Right ventricle myocardium inferior (tissue), 1 donor: ENCODE measurements at places on chromosomes 3 and 15.

GRCh38 chr3:183584246-183584913 lies 28.9 kb upstream of the KLHL6 start:
- peak; percentile 74 for DNase-seq

DNA sequence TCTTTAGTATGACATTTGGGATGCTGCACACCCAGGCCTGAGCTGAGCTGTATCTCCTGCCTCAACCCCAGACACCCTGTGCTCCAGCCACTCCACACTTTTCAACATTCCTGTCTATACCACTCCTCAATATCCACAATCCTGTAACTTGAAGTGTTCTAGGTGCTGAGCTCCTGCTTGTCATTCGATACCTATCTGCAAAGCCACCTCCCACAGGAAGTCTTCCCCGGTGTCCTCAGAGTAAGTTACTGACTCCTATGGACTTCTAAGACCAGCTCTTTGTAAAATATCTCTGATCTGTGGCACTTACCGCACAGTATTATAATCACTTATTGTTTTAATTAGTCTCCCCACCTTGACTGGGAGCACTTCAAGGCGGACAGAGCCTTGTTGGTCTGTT lies 1.2 kb upstream of the CAV3 start:
- DNase-seq = no peak

GRCh38 chr3:36876181-36876936 lies 68.5 kb downstream of the TRANK1 start:
- no peak for DNase-seq

GRCh38 chr3:175200391-175201095 lies 341.4 kb downstream of the NAALADL2 start:
- DNase-seq = no peak

- DNase-seq = no peak
Measured at GRCh38 chr3:107153981-107154380, 223.3 kb upstream of the CCDC54 start.

DNA sequence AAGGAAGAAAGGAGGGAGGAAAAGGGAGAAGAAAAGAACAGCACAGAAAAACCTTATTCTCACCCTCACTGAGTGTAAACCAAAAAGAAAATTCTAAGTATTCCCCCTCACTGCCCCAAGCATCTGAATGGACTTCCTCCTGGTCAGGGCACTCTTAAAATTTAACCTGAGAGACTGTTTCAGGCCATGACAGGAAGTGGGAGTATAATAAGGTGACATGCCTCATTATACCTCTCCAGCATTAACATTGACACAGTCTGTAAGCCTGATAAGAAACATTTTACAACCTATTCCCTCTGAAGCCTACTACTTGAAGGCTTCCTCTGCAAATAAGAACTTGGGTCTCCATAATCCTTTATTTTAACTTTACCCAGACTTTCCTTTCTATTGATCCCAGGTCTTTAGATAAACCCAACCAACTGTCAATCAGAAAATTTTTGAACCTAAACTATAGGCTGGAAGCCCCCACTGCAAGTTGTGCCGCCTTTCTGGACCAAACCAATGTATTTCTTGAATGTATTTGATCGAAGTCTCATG lies 41.7 kb downstream of the SLCO2A1 start:
- no peak for DNase-seq

DNA sequence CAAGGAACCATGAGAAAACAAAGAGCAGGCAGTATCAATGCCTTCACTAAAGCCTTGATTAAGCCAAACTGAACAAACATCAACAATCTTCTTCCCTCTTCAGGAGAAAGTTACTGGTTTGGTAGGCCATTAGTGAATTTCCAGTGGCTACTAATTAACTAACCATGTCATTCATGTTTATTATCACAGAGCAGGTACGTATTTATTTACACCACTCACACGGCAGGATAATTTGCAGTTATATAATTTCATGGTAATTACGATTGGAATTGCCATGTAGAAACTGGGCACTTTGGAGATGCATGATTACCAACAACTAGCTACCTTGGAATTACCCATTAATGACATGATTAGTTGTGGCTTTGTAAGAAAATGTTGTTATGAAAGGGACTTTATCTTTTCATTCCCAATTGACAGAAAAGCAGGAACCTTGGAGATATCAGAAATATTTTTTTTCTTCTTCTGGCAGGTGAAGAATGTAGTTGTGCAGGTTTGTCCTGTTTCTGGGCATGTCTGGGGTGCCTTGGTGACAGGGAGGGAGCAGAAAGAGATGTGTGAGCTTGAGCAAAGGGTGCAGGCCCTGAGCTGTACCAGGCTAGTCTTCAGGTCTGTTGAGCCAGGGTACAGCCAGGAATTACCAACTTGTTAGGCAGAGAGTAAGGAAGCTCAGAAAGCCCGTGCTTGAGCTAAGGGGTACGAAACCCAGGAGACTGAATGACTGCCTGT lies 310.7 kb downstream of the RORA start:
- DNase-seq = no peak

DNA sequence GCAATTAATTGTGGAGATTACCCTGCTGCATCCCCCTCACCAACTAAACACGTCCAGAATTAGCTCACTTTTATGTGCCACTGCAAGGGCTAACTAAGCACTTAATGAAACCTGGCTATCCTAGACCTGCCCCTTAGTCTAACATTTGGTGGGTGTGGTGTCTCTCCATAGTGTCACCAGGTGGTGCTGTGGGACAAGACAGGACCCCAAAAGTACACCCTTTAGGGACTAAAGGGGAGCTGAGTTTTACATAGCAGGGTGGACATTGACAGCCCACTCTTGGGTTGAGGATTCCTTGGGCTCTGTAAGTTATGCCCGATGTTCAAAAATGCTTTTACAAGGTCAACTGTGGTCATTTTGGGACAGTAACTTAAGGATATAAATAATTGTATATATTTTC lies 5.7 kb downstream of the DUT start:
- no peak for DNase-seq

- DNase-seq = no peak
Measured at GRCh38 chr3:171347301-171348039, 112.7 kb downstream of the TNIK start.

GRCh38 chr3:23805633-23806533 lies at the start of gene UBE2E1:
UBE2E1 (plus strand) TSS chr3:23805955; CDS start chr3:23807270, 1,315 bp downstream.
- peak; percentile 91 for DNase-seq

DNA sequence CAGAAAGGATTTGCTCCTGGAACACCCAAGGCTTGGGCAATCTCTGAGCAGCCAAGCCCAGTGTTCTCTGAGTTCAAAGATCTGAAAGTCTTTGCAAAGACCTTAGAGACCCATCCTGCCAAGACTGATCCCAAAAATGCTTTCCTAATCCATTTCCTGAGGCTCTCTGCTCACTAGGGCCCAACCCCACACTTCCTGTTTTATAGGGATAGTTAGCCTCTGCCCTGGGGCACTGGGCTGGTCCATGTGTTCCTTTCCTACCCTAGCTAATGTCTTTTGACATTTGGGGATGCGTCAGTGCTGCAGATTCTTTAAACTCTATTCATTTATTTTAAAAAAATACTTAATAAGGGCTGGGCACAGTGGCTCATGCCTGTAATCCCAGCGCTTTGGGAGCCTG lies 372.7 kb downstream of the ROBO2 start:
- DNase-seq = no peak

DNA sequence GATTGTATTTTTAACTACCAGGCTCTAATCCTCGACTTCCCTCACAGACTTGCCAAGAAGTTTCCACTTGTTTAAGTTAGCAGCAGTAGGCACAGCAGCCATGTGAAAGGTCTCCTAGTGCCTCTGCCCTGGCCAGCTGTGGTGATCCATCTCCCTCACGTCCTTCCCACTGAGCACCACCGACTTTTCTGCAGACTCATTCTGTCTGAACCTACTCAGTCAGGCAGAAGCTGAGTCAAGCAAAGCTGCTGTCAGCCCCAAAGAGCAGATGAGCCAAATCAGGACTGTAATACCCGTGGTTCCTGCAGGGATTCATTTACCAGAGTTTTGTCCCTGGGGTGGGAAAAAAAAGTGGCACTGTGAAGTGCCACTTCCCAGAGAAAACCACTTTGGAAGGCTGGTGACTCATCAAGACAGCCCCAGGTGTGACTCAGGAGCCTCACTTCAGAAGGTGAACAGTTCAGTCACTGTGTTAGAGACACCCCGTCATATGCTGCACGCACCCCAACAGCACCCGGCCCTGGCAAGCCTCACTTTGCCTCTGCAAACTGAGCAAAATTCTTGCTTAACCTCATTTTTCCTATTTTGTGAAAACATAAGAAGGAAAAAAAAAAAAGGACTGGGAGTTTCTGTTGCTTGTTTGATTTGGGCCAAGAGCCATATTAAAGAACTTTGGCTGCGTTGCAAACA lies 76.0 kb downstream of the WWTR1 start:
- DNase-seq = no peak

- DNase-seq = no peak
Measured at GRCh38 chr3:149085828-149086231, 503 bp downstream of the HLTF start.
